T-cell (primary cell): ENCODE measurements at places on chromosomes 1 and 21. TPM values are rescaled to one million over a fixed set of nuclear protein-coding genes. Genes with fewer than 3 reads are reported as not detected.

GRCh38 chr1:180183426-180183825, 28.8 kb downstream of the QSOX1 start:
- no peak for DNase-seq
- no peaks in the 10 kb centered on the region for H3K4me1 ChIP-seq
- H3K4me3 ChIP-seq = no peak overlapping the region
- no peaks in the 10 kb centered on the region for H3K27me3 ChIP-seq

DNA sequence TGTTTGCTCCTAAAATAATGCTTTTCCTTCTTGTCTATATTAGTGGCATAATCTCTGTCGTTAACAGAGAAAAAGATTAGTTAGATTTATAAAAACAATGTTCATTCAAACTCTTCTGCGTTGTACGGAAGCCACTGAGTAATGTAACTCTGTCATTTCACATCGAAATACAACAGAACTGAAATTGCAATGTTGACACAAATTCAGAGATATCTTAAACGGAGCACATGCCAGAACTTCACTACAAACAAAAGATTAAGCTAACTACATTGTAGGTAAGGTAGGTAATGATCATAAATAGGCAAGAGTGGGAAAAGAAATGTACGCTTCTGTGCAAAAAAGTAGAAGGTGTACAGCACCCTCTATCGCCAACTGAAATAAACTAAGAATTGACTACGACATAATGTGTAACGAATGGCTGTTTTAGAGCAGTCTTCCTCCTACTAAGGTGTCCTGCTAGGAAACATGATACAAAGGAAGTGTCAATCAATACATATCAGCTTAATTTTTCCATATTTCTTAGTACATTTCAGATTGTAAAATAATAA, 56.6 kb downstream of the PCNX2 start:
- no peak for DNase-seq
- no peak overlapping the region for H3K27ac ChIP-seq
- H3K27me3 ChIP-seq = no peaks in the 10 kb centered on the region
- peaks cover 2% of the 10 kb centered on the region for H3K36me3 ChIP-seq

DNA sequence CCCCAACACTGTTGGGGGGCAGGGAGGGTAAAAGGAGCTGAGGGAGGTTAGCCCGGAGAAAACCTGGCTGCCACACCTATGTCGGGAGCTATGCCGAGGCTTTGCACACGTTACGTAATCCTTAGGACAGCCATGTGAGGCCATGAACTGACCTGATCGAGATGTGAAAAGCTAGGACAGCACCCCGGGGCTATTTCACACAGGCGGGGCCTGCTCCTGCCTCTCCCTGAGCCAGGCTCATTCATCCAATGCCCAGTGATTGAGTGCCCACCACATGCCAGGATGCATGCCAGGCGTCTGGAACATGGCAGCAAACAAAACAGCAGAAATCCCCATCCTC, 30.2 kb downstream of the LDLRAP1 start:
- H3K27me3 ChIP-seq = peaks cover 10% of the 10 kb centered on the region
- H3K4me3 ChIP-seq = no peak overlapping the region
- H3K4me1 ChIP-seq = no peaks in the 10 kb centered on the region
- no peak overlapping the region for H3K27ac ChIP-seq
- no peak for DNase-seq

DNA sequence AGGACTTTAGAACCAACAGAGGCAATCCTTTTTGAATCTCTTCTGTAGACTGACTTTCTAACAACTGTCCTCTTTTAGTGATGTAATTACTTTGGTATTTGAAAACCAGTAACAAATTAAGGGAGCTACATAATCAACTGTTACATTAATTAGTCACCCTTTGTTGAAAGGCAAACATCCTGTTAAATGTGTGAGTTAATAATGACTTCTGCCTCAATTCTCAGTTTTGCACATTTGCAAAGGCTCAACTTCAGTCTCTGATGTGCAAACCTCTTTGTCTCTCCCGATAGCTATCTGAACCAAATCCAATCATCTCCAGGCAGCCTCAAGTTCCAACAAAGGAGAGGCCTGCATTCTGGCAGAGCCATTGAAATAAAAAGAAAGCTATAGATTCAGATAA, 135.4 kb upstream of the C8B start:
- no peak for DNase-seq
- no peak overlapping the region for H3K27ac ChIP-seq
- no peaks in the 10 kb centered on the region for H3K36me3 ChIP-seq
- H3K4me3 ChIP-seq = no peak overlapping the region
- no peaks in the 10 kb centered on the region for H3K27me3 ChIP-seq
- H3K4me1 ChIP-seq = no peaks in the 10 kb centered on the region

DNA sequence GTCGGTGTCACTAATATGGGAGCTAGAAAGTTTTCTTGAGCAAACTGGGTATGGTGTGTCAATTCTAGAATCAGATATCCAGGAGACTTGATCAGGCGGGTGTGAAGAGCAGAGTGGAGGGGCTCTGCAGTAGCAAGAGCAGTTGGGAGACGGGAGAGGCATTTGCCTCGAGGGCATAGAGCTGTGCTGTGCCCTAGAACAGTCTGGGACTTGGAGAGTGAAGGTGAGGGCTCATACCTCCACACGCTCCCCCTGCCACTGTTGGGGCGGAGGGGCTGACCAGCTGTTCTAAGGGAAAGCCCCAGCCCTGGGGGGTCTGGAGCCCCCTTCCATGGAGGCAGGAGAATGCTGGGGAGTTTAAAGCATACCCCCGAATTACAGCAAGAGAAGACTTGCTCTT, 33.8 kb downstream of the SIM2 start:
- H3K4me3 ChIP-seq = no peak overlapping the region
- DNase-seq = no peak
- H3K36me3 ChIP-seq = no peaks in the 10 kb centered on the region
- no peak overlapping the region for H3K27ac ChIP-seq
- no peaks in the 10 kb centered on the region for H3K4me1 ChIP-seq

- H3K27ac ChIP-seq = no peak overlapping the region
- no peak for DNase-seq
- H3K36me3 ChIP-seq = no peaks in the 10 kb centered on the region
- peaks cover 29% of the 10 kb centered on the region for H3K4me1 ChIP-seq
These were observed 2.4 kb upstream of the CGN start for GRCh38 chr1:151508833-151509232.

GRCh38 chr1:175178056-175178455, 14.5 kb downstream of the KIAA0040 start:
- no peaks in the 10 kb centered on the region for H3K27me3 ChIP-seq
- no peak overlapping the region for H3K27ac ChIP-seq
- peaks cover 45% of the 10 kb centered on the region for H3K36me3 ChIP-seq
- no peak for DNase-seq
- H3K4me1 ChIP-seq = peaks cover 4% of the 10 kb centered on the region

- no peak overlapping the region for H3K27ac ChIP-seq
- no peaks in the 10 kb centered on the region for H3K27me3 ChIP-seq
- H3K4me3 ChIP-seq = no peak overlapping the region
- no peaks in the 10 kb centered on the region for H3K4me1 ChIP-seq
These were observed 44.1 kb downstream of the MEGF6 start for GRCh38 chr1:3566951-3567804.

DNA sequence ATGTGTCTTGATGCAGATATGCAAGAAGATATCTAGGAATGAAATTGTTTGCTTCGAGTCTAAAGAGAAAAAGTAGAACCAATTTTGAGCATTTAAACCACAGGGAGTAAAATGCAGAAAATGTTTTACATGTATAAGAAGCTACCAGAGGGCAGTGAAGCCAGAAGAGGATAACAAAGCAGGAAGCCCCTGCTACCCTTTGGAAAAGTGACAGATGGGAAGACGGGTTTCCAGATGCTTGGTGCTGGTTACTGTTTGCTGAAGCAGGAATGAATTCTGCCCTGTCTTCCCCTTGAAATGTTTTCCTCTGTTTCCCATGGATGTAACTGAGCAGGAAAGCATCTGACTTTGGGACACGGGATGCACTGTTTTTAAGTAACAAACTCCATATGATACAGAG, 822.2 kb downstream of the MRPL39 start:
- no peak for DNase-seq
- no peaks in the 10 kb centered on the region for H3K36me3 ChIP-seq
- no peak overlapping the region for H3K27ac ChIP-seq

DNA sequence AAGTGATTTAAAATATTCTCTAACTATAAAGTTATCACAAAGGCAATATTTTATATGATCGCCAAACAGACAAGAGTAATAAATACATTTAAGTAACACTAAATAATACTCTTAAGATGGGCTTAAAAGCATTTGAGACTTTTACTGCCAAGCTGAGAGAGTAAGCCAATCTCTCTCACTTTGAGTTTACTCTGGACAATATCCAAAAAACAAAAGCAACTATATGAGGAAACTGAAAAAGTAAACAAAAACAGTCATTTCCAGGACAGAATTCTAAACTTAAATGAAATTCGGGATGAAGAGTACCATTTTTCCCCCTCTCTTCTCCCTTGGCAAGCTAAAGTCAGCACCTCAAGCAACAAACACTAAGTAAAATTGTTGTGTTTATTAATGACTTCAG, 173.2 kb downstream of the COP1 start:
- no peaks in the 10 kb centered on the region for H3K4me1 ChIP-seq
- H3K27me3 ChIP-seq = no peaks in the 10 kb centered on the region
- DNase-seq = no peak
- no peaks in the 10 kb centered on the region for H3K36me3 ChIP-seq
- no peak overlapping the region for H3K27ac ChIP-seq
- no peak overlapping the region for H3K4me3 ChIP-seq

- no peaks in the 10 kb centered on the region for H3K36me3 ChIP-seq
- H3K27me3 ChIP-seq = no peaks in the 10 kb centered on the region
- peaks cover 27% of the 10 kb centered on the region for H3K4me1 ChIP-seq
- H3K27ac ChIP-seq = no peak overlapping the region
- DNase-seq = no peak
These were observed 13.0 kb downstream of the BTBD19 start for GRCh38 chr1:44821240-44821715.

GRCh38 chr1:112798292-112798691, 83.2 kb upstream of the PPM1J start:
- H3K4me1 ChIP-seq = no peaks in the 10 kb centered on the region
- no peak for DNase-seq
- no peaks in the 10 kb centered on the region for H3K27me3 ChIP-seq
- H3K36me3 ChIP-seq = no peaks in the 10 kb centered on the region
- H3K27ac ChIP-seq = no peak overlapping the region

DNA sequence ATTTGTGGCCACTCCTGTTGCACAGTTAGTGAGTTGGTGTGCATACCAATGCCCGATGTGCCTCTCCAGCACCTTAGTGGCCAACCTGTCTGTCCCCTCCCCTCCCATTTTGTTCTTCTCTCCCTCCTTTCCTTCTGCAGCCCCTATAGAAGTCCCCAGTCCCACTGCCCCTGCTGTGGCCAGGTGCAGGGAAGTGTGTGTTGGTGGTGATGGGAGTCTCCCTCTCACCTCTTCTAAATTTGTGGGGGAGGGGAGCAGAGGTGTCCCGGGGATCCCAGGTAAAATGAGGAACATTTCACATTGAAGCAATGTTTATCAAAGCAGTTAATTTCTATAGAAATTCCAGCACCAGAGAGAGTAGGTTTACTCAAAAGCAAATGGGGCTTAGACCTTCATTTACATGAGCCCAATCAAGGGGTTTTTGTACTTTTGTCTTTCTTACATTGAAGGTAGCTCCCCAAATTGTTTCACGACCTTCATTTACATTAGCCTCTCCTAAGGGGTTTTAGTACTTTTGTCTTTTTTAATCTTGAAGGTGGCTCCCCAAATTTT, 3.0 kb upstream of the C1orf21 start:
- DNase-seq = no peak
- no peaks in the 10 kb centered on the region for H3K36me3 ChIP-seq
- H3K27me3 ChIP-seq = peaks cover 26% of the 10 kb centered on the region
- H3K4me1 ChIP-seq = peaks cover 5% of the 10 kb centered on the region
- no peak overlapping the region for H3K4me3 ChIP-seq
- H3K27ac ChIP-seq = no peak overlapping the region

DNA sequence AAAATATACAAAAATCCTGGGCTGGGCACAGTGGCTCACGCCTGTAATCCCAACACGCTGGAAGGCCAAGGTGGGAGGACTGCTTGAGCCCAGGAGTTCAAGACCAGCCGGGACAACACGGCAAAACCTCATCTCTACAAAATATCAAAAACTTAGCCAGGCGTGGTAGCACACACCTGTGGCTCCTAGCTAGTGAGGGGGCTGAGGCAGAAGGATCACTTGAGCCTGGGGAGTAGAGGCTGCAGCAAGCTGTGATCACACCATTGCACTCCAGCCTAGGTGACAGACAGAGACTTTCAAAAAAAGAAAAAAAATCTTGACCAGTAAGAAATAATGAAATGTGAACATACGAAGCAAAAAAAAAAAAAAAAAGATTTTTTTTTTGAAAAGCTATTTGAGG, 52.1 kb downstream of the ARID4B start:
- peaks cover 22% of the 10 kb centered on the region for H3K4me1 ChIP-seq
- no peak for DNase-seq
- H3K27me3 ChIP-seq = no peaks in the 10 kb centered on the region
- no peak overlapping the region for H3K4me3 ChIP-seq

DNA sequence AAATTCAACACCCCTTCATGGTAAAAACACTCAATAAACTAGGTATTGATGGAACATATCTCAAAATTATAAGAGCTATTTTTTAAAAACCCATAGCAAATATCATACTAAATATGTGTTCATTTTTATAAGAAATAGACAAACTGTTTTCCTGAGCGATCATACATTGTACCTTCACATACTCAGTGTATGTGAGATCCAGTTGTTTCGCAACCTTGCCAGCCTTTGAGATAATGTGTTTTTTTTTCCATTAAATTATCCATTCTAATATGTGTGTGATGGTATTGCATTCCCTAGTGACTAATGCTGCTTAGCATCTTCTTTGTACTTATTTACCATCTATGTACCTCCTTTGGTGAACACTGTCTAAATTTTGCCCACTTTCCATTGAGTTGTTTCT, 47.1 kb downstream of the CFH start:
- H3K27ac ChIP-seq = no peak overlapping the region
- H3K4me1 ChIP-seq = no peaks in the 10 kb centered on the region
- no peaks in the 10 kb centered on the region for H3K27me3 ChIP-seq
- DNase-seq = no peak
- H3K4me3 ChIP-seq = no peak overlapping the region

DNA sequence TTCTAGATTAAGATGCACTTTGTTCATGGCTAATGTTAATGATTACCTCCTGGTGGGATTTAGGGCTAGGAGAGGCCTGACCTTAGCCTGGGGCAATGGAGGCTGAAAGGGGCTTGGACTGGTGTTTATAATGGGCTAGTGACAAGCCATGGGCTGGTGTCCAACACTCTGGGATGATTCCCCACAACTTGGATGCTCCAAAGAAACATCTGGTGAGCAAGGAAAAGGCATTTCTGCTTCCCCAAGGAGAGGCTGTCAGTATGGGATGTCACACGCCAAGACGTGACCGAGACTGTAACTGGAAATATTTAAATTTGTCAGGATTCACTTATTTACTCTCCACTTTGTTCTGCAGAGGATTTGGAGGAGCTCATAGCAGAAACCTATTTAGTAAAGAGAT, 45.2 kb downstream of the PTPRU start:
- H3K4me3 ChIP-seq = no peak overlapping the region
- DNase-seq = no peak
- H3K36me3 ChIP-seq = no peaks in the 10 kb centered on the region

- H3K27me3 ChIP-seq = no peaks in the 10 kb centered on the region
- H3K36me3 ChIP-seq = no peaks in the 10 kb centered on the region
- H3K27ac ChIP-seq = no peak overlapping the region
- no peak for DNase-seq
These were observed 82.4 kb upstream of the HOOK1 start for GRCh38 chr1:59732214-59732955.

Gene ZNF678
- 7.2 TPM for total RNA-seq

Gene PRR9
- total RNA-seq = not detected

Gene COL8A2
- 0.15 TPM for total RNA-seq

Gene C2CD2
- 7.7 TPM for total RNA-seq

Gene AMY1C
- not detected for total RNA-seq

Gene IFI44L
- 6.6 TPM for total RNA-seq

Gene ZNF496
- 22.8 TPM for total RNA-seq

Gene TGFBR3
- 17.5 TPM for total RNA-seq
